Aorta (tissue), 5 donors: ENCODE measurements at places on chromosomes 2 and 18.

GRCh38 chr2:128396500-128396891 lies 77.8 kb upstream of the HS6ST1 start:
- no peaks in the 10 kb centered on the region for H3K27me3 ChIP-seq
- DNase-seq = no peak
- no peaks in the 10 kb centered on the region for H3K4me1 ChIP-seq
- no peak overlapping the region for H3K27ac ChIP-seq
- no peak overlapping the region for H3K4me3 ChIP-seq

GRCh38 chr2:152319822-152320570 lies 15.0 kb upstream of the FMNL2 start:
- no peaks in the 10 kb centered on the region for H3K4me1 ChIP-seq
- H3K27ac ChIP-seq = no peak overlapping the region
- no peak for DNase-seq
- no peak overlapping the region for H3K4me3 ChIP-seq
- H3K36me3 ChIP-seq = no peaks in the 10 kb centered on the region
- no peaks in the 10 kb centered on the region for H3K27me3 ChIP-seq

DNA sequence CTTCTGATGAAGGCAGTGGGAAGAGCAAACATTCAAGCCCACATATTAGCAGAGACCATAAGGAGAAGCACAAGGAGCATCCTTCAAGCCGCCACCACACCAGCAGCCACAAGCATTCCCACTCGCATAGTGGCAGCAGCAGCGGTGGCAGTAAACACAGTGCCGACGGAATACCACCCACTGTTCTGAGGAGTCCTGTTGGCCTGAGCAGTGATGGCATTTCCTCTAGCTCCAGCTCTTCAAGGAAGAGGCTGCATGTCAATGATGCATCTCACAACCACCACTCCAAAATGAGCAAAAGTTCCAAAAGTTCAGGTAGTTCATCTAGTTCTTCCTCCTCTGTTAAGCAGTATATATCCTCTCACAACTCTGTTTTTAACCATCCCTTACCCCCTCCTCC lies 35.4 kb downstream of the CCNT2 start:
- no peaks in the 10 kb centered on the region for H3K4me1 ChIP-seq
- H3K27me3 ChIP-seq = no peaks in the 10 kb centered on the region
- no peak overlapping the region for H3K27ac ChIP-seq
- H3K4me3 ChIP-seq = no peak overlapping the region

DNA sequence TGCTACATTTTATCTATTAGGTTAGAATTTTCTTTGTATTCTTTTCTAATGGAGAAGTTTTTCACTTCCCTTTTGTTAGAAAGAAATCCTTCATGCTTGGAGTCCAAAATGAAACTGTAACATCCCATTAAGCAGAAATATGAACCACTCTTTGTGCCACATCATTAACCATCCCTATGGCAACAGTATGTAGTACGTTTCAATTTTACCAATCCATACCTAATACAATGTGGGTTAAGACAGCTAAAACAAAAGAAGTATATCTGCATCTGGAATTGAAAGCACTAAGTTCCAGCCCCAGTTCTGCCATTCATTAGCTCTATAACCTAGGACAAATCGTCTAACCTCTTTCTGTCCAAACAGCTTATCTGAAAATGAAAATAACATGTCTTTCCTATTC lies 409.2 kb upstream of the SPHKAP start:
- H3K4me1 ChIP-seq = no peaks in the 10 kb centered on the region
- H3K27ac ChIP-seq = no peak overlapping the region
- no peaks in the 10 kb centered on the region for H3K36me3 ChIP-seq
- no peak for DNase-seq
- H3K27me3 ChIP-seq = no peaks in the 10 kb centered on the region

DNA sequence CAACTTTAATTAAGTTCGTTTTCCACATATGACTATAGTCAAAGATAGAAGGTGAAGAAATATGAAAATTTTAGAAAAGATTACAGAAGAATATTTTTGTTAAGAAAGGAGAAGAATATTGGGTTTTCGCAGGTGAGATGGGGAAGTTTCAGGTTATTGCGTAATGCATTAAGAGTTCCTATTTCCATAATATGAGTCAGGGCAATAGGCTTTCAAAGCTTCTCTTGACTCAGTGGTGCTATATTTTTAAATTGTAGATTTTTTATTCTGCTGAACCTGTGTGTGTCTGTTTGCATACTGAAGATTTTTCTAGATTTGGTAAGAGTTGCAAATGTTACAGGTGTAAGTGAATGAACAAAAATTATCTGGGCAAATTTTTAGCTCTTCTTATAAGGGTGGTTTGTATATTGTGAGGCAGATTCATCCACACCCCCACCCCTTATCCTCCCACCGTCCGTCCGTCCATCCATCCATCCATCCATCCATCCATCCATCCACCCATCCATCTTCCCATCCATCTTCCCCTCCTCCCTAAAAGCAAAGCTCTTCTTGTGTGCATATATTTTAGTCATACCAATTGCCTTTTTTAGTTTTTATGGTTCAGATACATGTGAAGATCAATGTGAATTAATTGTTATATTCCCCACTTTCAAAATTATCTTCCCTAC lies 69.6 kb downstream of the MYO1B start:
- H3K4me1 ChIP-seq = no peaks in the 10 kb centered on the region
- H3K4me3 ChIP-seq = no peak overlapping the region
- no peak overlapping the region for H3K27ac ChIP-seq
- H3K36me3 ChIP-seq = no peaks in the 10 kb centered on the region
- H3K27me3 ChIP-seq = no peaks in the 10 kb centered on the region
- DNase-seq = no peak

- no peaks in the 10 kb centered on the region for H3K27me3 ChIP-seq
- H3K4me1 ChIP-seq = no peaks in the 10 kb centered on the region
- H3K36me3 ChIP-seq = no peaks in the 10 kb centered on the region
- no peak overlapping the region for H3K27ac ChIP-seq
- no peak overlapping the region for H3K4me3 ChIP-seq
- no peak for DNase-seq
Observed at GRCh38 chr18:55592106-55592505, 4.1 kb upstream of the TCF4 start.

DNA sequence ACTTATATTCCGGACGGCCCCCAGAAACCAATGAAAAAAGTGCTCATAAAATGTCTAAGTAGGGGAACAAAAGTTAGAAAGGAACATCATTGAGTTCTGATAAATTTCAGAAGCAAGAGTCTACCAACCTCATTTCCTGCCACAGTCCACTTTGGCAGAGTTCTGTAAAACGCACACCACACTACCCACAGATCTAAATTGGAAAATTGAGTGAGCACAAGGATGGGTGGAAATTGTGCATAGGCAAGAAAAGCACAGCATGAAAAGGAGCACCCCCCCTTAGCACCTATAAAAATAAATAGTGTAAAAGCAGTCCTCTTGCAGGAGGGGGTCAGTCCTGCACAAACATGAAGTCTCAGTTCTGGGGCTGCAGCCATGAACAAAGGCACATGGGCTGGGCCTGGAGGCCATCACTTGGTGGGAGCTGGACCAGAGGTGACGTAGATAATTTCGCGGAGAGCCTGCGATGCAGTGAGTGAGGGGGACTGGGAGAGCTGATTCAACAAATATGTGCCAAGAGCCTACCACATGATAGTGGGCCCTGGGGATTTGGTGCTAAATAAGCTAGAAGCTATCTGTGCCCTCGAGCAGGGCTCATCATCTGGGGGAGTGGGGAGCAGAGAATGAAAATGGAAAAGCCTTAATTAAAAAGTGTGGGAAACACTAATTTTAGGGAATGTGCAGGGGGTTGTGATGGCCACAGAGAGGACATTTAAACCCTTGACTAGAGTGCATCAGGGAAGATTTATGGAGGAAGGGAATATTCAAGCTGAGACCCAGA lies 48.9 kb upstream of the SPP2 start:
- no peak overlapping the region for H3K27ac ChIP-seq
- DNase-seq = no peak
- H3K36me3 ChIP-seq = no peaks in the 10 kb centered on the region
- H3K4me3 ChIP-seq = no peak overlapping the region

DNA sequence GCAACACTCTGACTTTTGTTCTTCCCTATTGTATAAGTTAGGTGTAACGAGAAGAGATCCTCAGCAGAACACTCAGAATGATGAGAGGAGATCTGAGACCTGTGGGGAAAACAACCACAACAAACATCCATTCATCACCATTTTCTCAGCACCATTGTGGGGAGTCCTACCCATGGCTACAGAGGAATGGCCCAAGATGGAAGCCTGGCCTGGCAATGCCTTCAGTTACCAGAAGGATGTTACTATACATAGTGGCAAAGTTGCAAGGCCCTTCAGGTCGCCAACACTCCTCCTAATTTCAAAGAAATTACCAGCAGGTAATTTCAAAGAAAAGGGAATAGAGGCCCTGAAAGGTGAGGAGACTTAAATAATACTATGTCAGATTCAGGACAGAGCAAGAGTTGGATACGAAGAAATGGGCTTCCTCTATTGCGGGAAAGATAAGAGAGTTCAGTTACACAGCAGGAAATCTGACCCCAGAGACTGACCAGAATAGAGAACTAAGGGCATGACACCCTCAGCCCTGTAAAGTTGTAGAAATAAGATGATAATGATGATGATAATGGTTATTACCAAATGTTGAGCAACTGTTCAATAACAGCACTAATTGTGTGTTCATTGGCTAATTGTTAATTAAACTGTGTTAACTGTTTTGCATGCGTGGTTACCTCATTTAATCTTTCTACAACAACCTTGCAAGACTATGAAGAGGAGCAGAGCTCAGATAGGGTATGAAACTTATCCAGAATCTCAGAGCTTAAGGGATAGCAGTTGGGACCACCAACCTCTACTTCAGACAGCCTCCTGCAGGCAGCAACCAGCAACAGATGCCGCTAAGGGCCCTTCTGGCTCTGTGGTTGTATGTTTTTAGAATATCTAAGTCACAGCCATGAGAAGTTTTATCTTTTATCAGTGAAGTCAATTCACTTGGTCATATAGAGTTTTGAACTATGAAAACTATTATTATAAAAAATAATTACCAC lies 37.5 kb downstream of the DHRS9 start:
- H3K27ac ChIP-seq = no peak overlapping the region
- H3K36me3 ChIP-seq = no peaks in the 10 kb centered on the region
- no peak for DNase-seq
- no peak overlapping the region for H3K4me3 ChIP-seq
- H3K4me1 ChIP-seq = no peaks in the 10 kb centered on the region
- H3K27me3 ChIP-seq = peaks cover 3% of the 10 kb centered on the region

DNA sequence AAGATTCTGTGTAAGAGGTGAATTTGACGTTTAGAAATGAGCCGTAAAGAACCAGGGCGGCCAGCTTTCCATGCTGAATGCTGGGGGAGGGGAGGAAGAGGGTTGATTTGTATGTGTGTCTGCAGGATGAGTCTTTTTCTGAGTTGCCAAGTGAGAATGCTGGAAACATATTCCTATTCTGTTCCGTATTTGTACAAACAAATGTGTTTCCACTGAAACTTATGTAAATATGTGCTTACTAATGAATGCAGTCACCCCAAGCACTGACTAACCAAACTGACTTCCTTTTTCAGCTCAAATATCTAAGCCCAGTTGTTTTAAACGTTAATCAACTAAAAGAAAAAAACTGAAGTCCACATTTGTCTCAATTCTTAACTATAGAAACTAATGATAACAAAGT lies 74.9 kb upstream of the APCDD1 start:
- H3K27ac ChIP-seq = no peak overlapping the region
- DNase-seq = no peak
- H3K4me3 ChIP-seq = no peak overlapping the region

DNA sequence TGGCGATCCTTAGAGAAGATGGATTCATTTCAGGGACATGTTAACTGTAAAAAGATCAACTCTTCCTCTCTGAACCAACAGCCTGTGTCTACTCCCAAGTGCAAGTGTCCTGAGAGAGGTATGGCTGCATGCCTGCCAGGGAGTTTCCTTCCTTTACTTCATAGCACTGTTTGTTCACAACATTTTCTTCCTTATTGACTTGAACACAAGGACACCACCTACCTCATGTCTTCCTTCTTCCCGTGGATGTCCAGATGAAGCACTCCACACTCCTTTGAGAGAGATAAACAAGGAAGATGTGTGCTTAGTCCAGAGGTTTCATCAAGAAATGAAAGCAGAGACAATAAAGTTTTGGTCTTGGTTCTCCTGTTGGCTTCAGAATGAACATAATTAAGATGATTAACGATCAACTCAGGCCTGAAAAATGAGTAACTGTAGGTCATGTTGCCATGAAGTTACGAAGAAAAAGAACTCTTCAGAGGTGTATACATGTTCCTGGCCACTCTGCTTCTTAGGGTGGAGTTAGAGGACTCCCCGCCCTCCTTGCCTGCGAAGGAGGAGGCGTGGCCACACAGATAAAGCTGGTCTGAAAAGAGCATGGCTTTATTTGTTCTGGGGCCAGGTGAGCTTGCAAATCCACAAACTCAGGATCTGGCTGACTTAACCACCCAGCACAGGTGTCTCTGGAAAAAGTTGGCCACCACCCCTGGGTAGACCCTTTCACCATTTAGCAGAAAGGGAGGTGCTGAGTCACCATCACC lies 155.0 kb upstream of the KCTD1 start:
- H3K27ac ChIP-seq = no peak overlapping the region
- no peak overlapping the region for H3K4me3 ChIP-seq
- H3K27me3 ChIP-seq = peaks cover 2% of the 10 kb centered on the region
- no peaks in the 10 kb centered on the region for H3K4me1 ChIP-seq

- no peaks in the 10 kb centered on the region for H3K36me3 ChIP-seq
- DNase-seq = no peak
- no peak overlapping the region for H3K4me3 ChIP-seq
- H3K27ac ChIP-seq = no peak overlapping the region
- no peaks in the 10 kb centered on the region for H3K27me3 ChIP-seq
Observed at GRCh38 chr2:120421830-120422175, 75.9 kb downstream of the INHBB start.

- H3K4me1 ChIP-seq = no peaks in the 10 kb centered on the region
- no peak for DNase-seq
- H3K4me3 ChIP-seq = no peak overlapping the region
Observed at GRCh38 chr18:40866013-40866645, 1088.9 kb upstream of the PIK3C3 start.

DNA sequence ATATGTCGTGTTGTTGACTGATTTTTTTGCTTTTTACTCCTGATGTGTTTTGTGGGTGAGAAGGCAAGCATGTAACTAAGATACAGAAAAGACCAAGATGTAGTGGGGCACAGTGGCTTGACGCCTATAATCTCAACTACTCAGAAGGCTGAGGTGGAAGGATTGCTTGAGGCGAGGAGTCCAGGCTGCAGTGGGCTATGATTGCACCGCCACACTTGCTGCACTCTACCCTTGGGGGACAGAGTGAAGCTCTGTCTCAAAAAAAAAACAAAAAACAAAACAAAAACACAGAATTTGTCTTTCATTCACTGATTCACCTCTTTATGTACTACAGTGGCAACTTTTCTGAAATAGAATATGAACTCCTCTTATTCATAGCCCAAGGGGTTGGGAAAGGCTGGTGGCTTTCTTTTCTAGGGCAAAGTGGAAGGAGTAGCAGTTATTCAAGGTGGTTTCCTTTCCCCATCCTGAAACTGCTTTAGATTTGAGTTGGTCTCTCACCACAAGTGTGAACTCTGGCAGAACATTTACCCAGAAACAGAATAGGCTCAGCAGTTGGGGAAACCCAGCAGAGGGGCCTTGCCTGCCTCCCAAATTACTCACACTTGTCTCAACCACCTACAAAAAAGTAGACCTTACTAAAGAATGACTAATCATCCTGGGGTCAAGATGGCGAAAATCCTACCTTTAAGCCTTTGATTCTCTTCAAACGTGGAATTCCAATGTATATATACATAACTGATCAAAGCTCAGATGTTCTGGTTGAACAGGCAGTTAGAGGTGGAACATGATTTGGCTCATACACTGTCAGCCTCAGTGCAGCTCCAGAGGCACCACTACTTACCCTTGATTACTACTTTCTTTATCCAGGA lies 6.5 kb downstream of the TANK start:
- H3K4me3 ChIP-seq = no peak overlapping the region
- H3K27ac ChIP-seq = no peak overlapping the region
- no peak for DNase-seq
- H3K4me1 ChIP-seq = peaks cover 2% of the 10 kb centered on the region
